Hippocampal formation (tissue), 2 donors: ENCODE measurements at places on chromosomes 6 and 20.
A peak's percentile ranks its signal among the peaks of the same experiment; 100 is the strongest.

- DNase-seq = no peak
Measured at GRCh38 chr20:19748681-19749080, 9.4 kb upstream of the RIN2 start.

DNA sequence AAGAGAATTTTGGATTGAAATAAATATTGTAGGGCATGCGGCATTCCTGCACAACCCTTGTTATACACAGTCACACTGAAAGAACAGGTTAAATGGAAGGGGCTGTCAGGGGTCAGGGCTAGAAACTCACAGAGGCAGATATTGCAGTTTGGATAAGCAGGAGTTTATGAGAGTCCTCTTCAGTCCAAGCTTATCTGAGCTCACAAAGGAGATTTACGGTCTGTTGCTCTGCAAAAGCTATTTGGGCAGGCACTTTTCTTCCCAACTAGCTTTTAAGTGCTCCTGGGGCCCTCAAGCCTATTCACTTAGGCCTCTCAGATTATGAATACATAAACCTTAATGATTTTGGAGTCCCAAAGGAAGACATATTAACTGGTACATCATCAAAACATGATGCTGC lies 156.2 kb downstream of the SOX4 start:
- no peak for DNase-seq

DNA sequence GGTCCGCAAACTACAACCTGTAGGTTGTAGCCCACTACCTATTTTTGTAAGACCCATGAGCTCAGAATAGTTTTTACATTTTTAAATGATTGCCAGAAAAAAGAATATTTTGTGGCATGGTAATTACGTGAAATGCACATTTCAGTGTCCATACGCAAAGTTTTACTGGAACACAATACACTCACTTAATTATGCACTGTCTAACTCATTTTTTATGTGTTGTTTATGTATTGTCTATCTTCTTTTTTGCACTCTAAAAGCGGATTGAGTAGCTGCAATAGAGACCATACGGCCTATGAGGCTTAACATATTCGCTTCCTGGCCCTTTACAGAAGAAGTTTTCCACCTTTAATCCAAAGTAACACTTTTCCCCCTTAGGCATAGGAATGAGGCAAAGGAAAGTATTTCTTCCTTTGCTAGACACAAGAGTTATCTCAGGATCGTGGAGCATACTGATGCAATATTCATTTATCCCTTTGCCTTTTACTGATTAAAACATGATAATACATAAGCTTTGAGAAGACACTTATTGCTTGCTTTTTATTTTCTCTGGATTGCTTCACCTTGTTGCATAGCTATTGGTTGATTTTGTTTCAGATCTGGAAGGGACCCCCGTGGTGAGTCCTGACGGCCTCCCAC lies 69.8 kb downstream of the FNDC1 start:
- no peak for DNase-seq

- peak; percentile 50 for DNase-seq
Measured at GRCh38 chr20:49505518-49505917, 23.1 kb upstream of the KCNB1 start.

GRCh38 chr6:18439581-18439980 lies 52.4 kb downstream of the RNF144B start:
- DNase-seq = no peak

- no peak for DNase-seq
Measured at GRCh38 chr20:32072168-32072750, 20.2 kb downstream of the HCK start.

DNA sequence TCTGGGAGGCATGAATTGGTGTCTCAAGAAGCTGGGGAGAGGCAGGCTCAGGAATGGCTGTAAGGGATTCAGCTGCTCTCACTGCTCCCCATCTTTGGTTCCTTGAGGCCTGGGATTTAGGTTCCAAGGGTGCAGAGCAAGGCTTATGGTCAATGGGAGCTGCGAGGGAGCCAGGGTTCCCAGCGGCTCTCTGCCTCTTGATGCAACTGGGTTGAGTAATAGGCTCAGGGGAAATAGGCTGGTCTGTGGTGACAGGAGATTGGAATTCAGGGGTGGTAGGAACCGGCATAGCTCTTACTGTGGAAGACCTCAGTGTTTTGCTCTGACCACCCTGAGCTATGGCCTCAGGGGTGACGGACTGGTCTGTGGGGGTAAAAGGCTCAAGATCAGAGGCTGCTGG lies 13.0 kb upstream of the NRM start:
- no peak for DNase-seq

DNA sequence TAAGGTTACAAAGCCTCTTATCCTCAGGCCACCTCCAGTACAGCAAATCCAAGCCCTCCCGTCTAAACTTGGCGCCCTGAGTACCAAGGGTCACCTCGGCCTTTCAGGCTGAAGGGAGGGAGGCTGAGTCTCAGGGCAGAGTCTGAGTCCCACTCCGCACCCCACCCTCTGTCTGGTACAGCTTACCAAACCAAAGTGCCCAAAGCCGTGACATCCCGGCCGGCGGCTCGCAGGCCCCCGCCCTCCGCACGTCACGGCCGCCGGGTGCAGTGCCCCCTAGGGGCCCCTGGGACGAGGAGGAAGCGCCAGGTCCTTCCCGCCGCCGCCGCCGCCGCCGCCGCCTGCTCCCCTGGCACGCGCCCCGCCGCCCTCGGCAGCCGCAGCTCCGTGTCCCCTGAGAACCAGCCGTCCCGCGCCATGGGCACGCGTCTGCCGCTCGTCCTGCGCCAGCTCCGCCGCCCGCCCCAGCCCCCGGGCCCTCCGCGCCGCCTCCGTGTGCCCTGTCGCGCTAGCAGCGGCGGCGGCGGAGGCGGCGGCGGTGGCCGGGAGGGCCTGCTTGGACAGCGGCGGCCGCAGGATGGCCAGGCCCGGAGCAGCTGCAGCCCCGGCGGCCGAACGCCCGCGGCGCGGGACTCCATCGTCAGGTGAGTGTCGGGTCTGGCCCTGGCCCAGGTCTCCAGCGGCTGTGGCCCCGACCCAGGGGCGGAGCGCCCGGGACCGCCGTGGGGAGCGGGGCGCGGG lies at the start of gene MTHFD1L:
Gene MTHFD1L, plus strand, starts transcription at position 297 of the 741 bp plus-strand sequence. Its CDS starts 121 bp downstream, at position 418.
- no peak for DNase-seq

DNA sequence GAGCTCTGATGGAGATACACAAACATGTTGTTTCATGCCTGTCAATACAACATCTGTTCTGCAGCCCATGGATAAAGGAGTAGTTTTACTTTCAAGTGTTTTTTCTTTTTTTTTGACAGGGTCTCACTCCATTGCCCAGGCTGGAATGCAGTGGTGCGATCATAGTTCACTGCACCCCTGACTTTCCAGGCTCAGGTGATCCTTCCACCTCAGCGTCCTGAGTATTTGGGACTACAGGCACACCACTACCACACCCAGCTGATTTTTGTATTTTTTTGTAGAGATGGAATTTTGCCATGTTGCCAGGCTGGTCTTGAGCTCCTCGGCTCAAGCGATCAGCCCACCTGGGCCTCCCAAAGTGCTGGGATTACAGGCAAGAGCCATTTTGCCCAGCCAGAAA lies 97.0 kb downstream of the SMAP1 start:
- no peak for DNase-seq
